Heart right ventricle (tissue), 16 donors: ENCODE measurements at places on chromosomes 5 and 9. TPM values are rescaled to one million over a fixed set of nuclear protein-coding genes. Genes with fewer than 3 reads are reported as not detected.
A peak's percentile ranks its signal among the peaks of the same experiment; 100 is the strongest.

DNA sequence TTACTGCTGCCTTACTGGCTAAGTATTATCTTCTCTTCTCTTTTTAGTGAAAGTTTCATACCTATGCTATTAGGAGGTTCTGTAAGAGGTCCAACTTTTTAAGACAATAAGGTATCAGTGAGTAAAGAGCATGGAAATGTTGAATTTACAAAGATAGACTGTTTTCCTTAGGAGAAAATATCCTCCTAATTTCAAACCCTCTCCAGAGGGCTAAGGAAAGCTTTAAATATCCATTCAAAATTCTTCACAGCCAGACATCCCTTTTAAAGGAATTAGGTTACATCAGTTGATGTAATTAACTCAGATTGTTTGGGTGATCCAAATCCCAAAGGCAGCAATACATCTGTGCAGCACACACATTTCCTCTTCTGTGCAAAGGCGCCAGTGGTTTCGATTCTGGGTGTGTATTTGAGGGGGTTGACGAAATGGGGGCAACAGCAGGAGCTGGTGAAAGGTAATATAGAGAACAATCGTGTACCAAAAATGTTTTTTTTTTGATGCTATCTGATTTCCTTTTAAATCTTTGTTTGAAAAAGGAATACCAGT lies 273.8 kb upstream of the RPS23 start:
- no peaks in the 10 kb centered on the region for H3K4me1 ChIP-seq
- no peak overlapping the region for H3K27ac ChIP-seq
- no peak overlapping the region for H3K4me3 ChIP-seq
- H3K27me3 ChIP-seq: no peaks in the 10 kb centered on the region

- H3K36me3 ChIP-seq: no peaks in the 10 kb centered on the region
- H3K27me3 ChIP-seq: no peaks in the 10 kb centered on the region
- no peak for DNase-seq
These were observed 100.7 kb upstream of the TUT7 start for GRCh38 chr9:86454701-86455615.

NKD2 gene
- 5.3 TPM for polyA plus RNA-seq

- H3K27ac ChIP-seq: no peak overlapping the region
- H3K36me3 ChIP-seq: peaks cover 3% of the 10 kb centered on the region
- H3K4me3 ChIP-seq: no peak overlapping the region
- no peak for DNase-seq
- H3K27me3 ChIP-seq: no peaks in the 10 kb centered on the region
These were observed 17.3 kb downstream of the RIOK2 start for GRCh38 chr5:97165726-97166125.

DNA sequence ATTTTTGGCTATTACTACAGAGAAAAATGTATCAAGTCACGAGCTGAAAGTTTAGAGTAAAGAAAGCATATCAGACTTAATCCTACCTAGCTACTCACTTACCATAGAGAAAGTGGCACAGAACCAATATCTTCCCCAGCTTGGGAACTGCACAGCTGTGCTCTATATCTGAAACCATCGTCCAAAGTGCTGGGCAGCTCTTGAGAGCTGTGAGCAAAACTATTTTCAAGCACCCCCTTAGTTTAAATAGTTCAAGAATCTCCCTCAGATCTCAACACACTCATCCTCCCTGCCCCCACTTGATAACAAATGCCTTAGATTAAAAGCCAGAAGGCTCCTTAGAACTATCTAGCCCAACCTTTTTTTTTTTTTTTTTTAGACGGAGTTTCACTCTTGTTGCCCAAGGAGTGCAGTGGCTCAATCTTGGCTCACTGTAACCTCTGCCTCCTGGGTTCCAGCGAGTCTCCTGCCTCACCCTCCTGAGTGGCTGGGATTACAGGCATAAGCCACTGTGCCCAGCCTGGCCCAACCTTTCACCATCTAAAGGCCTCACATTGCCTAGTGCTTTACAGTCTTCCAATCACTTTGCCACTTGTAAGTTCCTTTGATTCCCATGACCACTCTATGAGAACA lies 94.2 kb upstream of the APC start:
- no peaks in the 10 kb centered on the region for H3K27me3 ChIP-seq
- no peak overlapping the region for H3K27ac ChIP-seq
- no peak overlapping the region for H3K4me3 ChIP-seq
- no peak for DNase-seq
- no peaks in the 10 kb centered on the region for H3K36me3 ChIP-seq

DNA sequence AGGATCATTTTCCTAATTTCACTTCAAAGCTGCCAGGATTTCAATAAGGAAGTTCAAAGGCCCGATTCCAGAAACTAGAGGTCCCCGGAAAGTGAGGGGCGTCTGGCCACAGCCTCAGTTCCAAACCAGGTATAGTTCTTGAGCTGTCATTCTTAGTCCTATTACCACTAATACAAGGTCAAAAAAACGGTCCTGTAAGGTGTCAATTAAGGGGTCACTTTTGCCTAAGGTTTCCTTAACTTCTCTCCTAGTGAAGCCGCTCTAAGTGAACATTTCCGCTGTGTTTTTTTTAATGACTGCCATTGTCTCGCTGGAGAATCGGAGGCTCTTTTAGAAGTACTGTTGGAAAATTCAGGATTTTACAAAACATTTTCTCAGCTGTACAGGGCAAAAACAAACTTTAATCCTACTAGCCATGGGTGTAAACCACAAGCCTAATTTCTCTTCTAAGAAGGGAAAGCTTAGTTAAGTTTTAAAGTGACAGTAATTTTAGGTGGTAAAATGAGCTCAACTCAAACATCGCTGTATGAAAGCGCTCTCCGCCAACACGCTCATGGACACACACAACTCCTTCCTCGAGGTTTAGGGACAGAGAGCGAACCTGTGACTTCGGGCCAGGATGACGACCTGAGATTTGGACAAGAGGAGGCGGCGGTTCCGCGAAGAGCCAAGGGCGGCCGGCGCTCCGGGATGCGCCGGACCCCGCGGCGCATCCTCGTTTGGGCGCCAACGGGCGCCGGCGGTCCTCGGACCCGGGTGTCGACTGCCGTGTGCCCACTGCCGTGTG lies 76.7 kb upstream of the IFNE start:
- H3K4me1 ChIP-seq: peaks cover 7% of the 10 kb centered on the region
- DNase-seq: no peak
- H3K36me3 ChIP-seq: no peaks in the 10 kb centered on the region
- peak overlapping the region; percentile 56 for H3K4me3 ChIP-seq

HTR1A gene
- not detected for polyA plus RNA-seq

DNA sequence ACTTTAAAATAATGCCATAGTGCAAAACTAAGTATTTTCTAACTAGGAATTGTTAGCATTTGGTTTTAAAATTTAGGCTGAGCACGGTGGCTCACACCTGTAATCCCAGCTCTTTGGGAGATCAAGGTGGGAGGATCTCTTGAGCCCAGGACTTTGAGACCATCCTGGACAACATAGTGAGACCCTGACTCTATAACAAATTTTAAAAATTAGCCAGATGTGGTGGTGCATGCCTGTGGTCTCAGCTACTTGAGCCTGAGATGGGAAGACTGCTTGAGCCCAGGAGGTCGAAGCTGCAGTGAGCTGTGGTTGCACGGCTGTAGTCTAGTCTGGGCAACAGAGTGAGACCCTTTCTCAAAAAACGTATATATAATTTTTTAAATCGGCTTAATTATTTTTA lies 4.9 kb downstream of the OTULIN start:
- H3K4me3 ChIP-seq: no peak overlapping the region
- no peak overlapping the region for H3K27ac ChIP-seq

DNA sequence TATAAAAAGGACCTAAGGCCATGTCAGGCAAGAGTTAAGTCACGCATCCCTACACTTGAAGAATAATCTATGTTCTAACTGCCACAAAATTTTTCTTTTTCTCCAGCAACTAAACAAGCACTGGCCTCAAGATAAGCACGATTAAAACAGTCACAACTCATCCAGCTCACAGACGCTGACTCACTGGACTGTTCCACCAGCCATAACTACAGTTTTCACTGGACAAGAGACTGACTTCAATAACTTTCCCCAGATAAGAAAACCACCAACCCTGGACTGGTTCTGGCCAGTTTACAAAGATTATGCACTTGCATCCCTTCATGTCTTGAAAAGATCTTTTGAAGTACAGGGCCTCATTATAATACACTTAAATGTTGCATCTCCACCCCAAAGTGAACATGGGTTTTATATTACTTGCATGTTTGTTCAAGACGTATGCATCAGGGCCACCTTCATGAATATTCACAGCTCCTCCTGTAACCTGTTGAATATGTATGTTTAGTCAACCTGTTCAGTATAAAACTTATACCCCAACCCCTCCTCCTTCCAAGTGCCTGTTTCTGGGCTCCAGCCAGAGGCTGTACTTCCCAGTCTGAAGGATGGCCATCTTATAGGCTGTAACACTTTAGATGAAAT lies 129.3 kb upstream of the EPB41L4A start:
- no peaks in the 10 kb centered on the region for H3K27me3 ChIP-seq
- no peak overlapping the region for H3K4me3 ChIP-seq

GRCh38 chr9:109632817-109633216 lies 134.7 kb upstream of the PTPN3 start:
- no peak for DNase-seq
- H3K27ac ChIP-seq: no peak overlapping the region
- H3K27me3 ChIP-seq: peaks cover 4% of the 10 kb centered on the region
- no peaks in the 10 kb centered on the region for H3K36me3 ChIP-seq
- H3K4me3 ChIP-seq: no peak overlapping the region
- H3K4me1 ChIP-seq: no peaks in the 10 kb centered on the region

- H3K27ac ChIP-seq: no peak overlapping the region
- H3K4me1 ChIP-seq: no peaks in the 10 kb centered on the region
- H3K4me3 ChIP-seq: no peak overlapping the region
- DNase-seq: no peak
- no peaks in the 10 kb centered on the region for H3K27me3 ChIP-seq
These were observed 75.7 kb downstream of the MED10 start for GRCh38 chr5:6302684-6303083.

LHFPL2 gene
- 5.7 TPM for polyA plus RNA-seq

MEIKIN gene
- not detected for polyA plus RNA-seq

DNA sequence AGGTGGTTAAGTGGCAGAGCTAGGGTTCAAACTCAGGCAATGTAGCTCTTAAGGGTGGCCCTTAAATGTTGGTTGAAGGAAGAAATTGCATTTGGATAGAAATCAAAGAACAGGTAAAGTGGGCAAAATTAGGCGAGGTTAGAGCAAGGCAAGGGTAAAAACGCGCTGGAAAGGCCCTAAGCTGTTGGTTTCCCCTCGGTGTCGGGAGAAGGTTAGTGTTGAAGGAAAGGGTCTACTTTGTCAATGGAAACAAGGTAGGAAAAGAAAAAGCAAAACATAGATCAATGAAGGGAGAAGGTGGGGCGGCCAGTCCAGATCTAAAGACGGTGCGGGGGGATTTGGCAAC lies 431 bp downstream of the FASTKD3 start:
- H3K4me1 ChIP-seq: peaks cover 41% of the 10 kb centered on the region
- no peaks in the 10 kb centered on the region for H3K27me3 ChIP-seq
- no peak for DNase-seq
- peaks cover 5% of the 10 kb centered on the region for H3K36me3 ChIP-seq
- peak overlapping the region; percentile 86 for H3K4me3 ChIP-seq

- H3K4me1 ChIP-seq: peaks cover 25% of the 10 kb centered on the region
- no peaks in the 10 kb centered on the region for H3K36me3 ChIP-seq
- no peaks in the 10 kb centered on the region for H3K27me3 ChIP-seq
- H3K4me3 ChIP-seq: no peak overlapping the region
- peak overlapping the region; percentile 73 for H3K27ac ChIP-seq
- DNase-seq: no peak
These were observed 71.9 kb downstream of the ARRDC3 start for GRCh38 chr5:91311168-91311696.

- no peak for DNase-seq
- H3K36me3 ChIP-seq: no peaks in the 10 kb centered on the region
- no peak overlapping the region for H3K4me3 ChIP-seq
- H3K27me3 ChIP-seq: peaks cover 7% of the 10 kb centered on the region
- H3K4me1 ChIP-seq: no peaks in the 10 kb centered on the region
- no peak overlapping the region for H3K27ac ChIP-seq
These were observed 95.6 kb downstream of the RFK start for GRCh38 chr9:76298521-76299144.

GRCh38 chr5:33232731-33233505 lies 207.8 kb upstream of the TARS1 start:
- no peaks in the 10 kb centered on the region for H3K27me3 ChIP-seq
- no peak overlapping the region for H3K27ac ChIP-seq
- no peak overlapping the region for H3K4me3 ChIP-seq
- no peaks in the 10 kb centered on the region for H3K36me3 ChIP-seq
- DNase-seq: no peak
